ENCODE measurements at places on chromosomes 7 and 10.

- DNase-seq, result peak; percentile 60
Observed at GRCh38 chr7:15685358-15686294, 857 bp downstream of the MEOX2 start.

GRCh38 chr10:74862625-74863024 is 36.2 kb downstream of the KAT6B start:
- no peak for DNase-seq

- no peak for DNase-seq
Observed at GRCh38 chr7:121520911-121521310, 124.8 kb upstream of the FAM3C start.

- DNase-seq, result no peak
Observed at GRCh38 chr10:12685261-12686058, 316.1 kb downstream of the CCDC3 start.

- no peak for DNase-seq
Observed at GRCh38 chr7:24381894-24382505, 98.0 kb downstream of the NPY start.

DNA sequence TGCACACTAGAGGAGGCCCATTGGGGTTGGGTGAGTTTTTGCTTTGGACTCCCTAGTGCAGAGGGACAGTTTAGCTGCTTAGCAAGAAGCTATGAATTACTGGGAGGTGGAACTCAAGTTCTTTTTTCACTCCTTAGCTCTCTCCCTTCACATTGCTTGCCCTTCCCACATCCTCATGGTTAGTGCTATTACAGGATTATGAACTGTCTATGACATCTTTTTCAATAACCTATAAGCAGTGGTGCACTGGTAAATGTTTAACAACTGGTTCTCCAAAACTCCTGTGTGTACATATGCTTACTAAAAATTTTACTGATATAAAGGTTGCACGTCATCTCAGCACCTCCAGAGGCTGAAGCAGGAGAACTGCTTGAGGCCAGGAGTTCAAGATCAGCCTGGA is 6.2 kb downstream of the SSMEM1 start:
- no peak for DNase-seq

- DNase-seq, result no peak
Observed at GRCh38 chr10:52066383-52066782, 247.7 kb upstream of the DKK1 start.

DNA sequence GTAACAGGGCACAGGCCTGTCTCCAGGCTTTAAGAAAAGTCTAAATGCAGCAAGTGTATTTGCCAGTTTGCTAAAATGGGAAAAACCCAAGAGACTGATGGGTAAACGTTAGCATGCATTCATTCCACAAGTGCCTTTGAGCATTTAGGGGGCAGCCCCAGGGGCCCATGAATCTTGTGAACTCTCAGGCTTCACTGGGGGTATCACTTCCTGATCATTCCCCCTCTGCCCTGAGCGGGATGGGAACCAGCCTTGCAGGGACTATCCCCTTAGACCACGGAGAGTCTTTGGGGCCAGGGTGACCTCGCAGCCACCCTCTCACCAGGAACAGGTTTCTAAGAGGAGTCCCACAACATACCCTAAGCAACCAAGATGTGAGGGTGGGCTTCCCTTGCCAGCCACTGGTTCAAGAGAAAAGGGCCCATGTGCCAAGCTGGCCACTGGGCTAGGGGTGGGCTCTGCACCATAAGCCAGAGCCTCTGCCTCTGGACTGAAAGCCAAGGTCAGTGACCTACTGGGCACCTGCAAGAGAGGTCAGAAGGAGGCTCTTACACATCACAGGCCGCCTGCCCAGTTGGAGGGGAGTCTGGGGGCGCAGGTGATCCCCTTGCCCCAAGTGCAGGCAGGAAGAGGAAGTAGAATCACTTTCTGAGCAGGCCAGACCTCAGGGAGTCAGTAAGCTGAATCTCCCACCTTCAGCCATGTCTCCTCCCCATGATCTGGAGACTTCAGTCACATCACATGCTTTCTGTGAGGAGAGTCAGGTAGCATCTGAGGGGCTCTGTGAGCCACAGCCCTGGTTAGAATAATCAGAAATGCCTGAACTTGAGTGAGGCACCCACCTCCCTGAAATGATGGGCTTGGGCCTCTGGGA is 75.0 kb downstream of the C10orf105 start:
- DNase-seq, result no peak

GRCh38 chr7:23273141-23273599 is 26.0 kb upstream of the MALSU1 start:
- peak; percentile 93 for DNase-seq

- no peak for DNase-seq
Observed at GRCh38 chr7:47611045-47611511, 29.2 kb upstream of the TNS3 start.

DNA sequence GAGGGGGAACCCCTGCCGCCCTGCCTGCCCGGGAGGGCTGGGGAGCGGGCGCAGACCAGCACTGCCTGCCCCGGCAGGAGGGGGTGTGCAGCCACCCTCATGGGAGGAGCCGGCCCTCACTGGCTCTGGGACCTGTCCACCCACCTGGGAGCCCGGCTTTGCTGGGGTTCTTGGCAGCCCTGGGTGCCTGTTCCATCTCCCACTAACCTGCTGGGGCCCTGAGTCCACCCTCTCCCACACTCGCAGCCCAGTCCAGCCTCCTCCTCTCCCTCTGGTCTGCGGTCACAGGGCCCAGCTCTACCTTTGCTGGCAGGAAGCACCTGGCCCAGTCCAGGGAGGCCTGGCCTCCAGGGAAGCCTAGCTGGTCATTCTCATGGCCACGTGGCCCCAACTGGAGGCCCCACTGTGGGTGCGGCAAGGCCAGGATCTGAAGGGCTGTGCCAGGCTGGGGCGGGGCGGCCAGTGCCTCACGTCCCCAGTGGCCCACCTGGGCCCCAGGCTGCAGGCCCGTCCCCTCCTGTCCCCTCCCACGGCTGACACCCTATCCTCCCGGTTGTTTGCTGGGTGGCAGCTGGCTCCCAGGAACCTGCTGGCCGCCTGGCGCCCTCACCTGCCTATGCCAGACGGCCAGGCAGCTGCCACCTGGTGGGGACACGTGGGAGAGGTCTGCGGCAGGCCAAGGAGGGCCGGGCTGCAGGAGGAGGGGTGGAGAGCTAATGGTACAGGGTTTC is at the start of gene TMEM184A:
TSS of gene TMEM184A (minus strand) at position 393 of the 731 bp plus-strand sequence. CDS start 721 bp downstream, outside the sequence.
- peak; percentile 96 for DNase-seq

DNA sequence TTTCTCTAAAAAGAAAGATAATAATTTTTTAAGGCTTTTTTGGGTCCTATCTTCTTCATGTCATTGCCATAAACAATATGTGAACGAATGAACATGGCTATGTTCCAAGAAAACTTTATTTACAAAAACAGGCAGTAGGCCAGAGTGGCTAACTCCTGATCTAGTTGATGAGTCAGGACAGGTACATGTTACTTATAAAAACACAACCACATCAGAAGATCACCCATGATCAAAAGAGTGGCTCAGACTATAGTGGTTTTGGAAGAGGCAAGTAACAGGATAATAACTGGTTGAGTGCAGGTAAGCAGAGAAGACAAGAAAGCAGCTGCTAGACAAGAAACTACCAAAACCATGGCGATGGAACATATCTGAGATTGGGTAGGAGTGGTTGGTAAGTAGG is 468.7 kb downstream of the KCNMA1 start:
- DNase-seq, result no peak

DNA sequence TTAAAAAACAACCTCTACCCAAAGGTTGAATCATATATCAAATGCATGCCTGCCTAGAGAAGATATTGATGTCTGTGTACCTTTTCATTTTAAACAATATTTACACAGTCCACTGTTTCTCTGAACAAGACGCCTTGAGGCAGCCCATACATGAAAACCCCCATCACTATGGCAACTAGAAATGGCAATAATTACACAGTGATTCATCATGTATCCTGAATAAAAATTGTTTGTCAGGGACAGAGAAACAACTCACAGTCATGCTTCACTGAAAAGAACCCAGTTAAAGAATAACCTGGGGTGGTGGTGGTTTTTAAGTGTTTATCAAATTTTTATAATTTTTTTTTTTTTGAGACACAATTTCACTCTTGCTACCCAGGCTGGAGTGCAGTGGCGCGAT is 19.7 kb downstream of the DNAJC12 start:
- DNase-seq, result peak; percentile 58
